ENCODE measurements at places on chromosomes 4 and X.

DNA sequence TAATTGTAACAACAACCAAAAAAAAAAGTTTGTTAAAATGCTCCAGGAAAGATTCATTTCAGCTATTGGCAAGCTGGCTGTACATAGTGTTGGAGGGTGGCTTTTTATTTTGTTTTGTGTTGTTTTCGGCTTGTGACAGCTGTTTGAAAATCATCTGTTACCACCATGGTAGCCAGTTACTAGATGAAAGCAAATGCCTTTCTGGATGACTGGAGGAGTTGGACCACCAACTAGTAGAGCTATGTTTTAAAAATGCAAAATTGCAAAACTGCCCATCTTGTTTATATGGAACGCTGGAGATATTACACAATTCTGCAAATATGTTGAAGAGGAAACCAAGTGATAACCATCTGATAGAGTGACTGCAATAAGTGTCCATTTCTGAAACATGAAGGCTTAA, 53.2 kb upstream of the TNIP3 start:
- DNase-seq: no peak

DNA sequence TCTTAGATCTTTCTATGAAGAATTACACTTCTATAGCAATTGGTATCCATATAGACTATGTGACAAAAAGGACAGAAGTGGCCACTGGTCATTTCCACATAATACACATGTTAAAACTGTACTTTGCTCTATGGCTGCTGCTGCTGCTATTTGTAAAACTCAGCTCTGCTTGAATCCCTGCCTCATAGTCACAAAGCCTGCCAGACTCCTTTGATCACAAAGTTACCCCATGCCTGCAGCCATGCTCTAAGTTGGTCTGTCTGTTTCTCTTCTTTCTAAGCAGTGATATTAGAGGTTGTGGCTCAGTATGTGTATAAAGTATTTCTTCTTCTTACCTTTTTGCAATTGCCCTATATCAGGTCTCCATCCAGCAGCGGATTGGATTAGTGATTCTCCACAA, 210.9 kb downstream of the GRID2 start:
- DNase-seq: no peak

DNA sequence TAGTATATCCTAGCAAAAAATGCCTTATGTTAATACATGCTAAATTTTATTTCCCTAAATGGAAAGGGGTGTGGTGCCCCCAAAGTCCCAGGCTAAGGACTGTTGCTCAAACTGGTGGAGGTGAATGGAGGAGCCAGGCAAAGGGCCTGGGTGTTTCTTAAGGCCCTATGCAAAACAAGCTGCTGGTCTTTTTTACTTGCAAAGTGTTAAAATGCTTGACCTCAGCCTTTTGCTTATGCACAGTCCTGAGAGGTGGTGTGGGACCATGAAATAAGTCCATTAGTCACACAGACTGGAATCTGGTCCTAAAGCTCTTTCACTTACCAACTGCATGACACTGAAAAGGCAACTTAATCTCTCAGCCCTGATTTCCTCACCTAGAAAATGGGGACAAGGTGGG, 223.5 kb upstream of the MBNL3 start:
- no peak for DNase-seq

DNA sequence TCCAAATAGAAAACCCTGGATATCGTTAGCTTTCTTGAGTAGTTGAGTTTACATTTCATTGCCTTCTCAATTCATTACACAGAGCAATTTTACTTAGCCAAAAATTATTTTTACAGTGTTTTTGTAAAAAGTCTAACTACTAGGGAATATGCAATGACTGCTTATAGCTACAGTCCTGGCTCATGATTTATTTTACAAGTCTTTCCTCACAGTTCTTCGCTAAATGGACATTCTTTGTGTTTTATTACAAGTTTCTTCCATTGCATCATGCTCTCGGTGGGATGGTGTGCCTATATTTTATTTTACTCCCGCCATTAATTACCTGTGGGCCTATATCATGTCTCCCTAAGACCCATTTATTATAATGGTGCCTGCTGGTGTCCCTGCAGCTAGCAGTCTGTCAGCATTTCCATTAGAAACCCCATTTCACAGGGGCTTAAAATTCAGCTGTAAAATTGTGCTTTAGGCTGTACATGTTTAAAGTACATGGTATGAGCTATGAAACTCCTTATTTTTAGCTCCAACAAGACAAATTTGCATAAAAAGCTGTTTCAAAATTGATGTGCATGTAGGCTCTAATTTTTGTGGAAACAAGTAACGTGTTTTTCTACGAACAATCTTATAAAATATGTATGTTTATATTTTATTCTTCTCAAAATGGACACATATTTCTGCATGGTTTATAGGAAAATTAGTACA, 227.4 kb downstream of the SLC7A11 start:
- DNase-seq: no peak

DNA sequence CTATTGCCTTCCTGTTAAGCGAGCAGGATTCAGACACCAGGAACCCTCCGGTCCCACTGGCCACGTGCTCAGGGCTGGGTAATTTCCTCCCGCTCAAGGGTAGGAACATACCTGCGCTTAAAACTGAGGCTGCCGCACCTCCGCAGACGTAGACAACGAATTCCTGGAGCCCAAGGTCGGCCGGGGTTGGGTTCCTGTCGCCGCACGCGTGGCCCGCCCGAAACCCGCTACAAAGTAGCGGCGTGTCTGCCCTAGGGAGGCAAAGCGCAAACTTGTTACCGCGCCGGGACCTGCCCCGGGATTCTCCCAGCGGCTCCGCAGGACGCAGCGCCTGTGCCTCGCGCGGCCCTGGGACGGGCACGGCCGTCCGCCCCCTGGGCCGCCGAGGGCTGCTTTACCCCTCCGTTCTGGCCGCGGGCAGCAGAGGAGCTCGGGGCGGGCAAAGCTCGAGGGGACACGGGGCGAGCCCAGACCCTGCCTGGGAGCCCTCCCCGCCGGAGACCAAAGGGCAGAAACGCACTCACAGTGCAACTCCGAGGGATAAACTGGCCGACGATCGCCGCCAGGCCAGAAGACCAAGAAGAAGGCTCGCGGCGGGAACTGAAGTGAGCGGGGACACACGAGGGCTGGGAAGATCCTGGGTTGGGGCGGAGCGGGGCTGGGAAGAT, at the start of gene ERVMER34-1:
TSS of gene ERVMER34-1 (minus strand) at position 607 of the 668 bp plus-strand sequence. CDS start 5,905 bp downstream, outside the sequence.
- DNase-seq: no peak

- DNase-seq: no peak
Measured at GRCh38 chr4:127012549-127012948, 620.2 kb upstream of the INTU start.

DNA sequence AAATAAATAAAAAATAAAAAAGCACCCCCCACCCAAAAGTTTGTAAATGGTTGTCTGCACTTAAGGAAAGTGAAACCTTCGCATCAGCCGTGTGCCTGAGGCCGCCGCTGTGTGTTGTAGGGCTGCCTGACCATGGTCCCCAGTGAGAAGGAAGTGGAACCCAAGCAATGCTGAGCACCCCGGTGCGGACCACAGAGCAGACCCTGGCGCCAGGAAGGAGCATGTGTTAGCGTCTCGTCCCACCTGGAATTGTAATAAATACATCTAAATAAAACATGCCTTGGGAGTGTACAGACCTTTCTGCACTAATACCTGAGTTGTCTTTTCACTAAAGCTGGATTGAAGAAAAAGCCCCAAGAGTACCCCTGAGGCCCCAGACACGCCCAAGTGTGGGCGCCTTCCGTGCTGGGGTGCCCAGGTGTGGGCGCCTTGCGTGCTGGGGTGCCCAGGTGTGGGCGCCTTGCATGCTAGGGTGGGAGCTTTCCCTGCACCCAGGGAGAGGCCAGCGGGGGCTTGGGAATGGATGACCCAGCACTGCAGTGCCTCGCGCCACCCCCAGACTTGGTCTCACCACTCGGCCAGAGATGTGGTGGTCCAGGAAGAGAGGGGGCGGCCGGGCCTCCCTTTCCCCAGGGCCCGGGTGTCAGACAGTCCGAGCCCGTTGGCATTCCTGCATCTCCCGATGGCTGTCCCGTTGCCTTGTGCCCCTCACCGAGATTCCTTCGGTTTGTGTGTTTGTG, 33.7 kb downstream of the HTT-AS start:
- no peak for DNase-seq

GRCh38 chr4:158459085-158459820, 62.4 kb upstream of the RXFP1 start:
- DNase-seq: no peak

DNA sequence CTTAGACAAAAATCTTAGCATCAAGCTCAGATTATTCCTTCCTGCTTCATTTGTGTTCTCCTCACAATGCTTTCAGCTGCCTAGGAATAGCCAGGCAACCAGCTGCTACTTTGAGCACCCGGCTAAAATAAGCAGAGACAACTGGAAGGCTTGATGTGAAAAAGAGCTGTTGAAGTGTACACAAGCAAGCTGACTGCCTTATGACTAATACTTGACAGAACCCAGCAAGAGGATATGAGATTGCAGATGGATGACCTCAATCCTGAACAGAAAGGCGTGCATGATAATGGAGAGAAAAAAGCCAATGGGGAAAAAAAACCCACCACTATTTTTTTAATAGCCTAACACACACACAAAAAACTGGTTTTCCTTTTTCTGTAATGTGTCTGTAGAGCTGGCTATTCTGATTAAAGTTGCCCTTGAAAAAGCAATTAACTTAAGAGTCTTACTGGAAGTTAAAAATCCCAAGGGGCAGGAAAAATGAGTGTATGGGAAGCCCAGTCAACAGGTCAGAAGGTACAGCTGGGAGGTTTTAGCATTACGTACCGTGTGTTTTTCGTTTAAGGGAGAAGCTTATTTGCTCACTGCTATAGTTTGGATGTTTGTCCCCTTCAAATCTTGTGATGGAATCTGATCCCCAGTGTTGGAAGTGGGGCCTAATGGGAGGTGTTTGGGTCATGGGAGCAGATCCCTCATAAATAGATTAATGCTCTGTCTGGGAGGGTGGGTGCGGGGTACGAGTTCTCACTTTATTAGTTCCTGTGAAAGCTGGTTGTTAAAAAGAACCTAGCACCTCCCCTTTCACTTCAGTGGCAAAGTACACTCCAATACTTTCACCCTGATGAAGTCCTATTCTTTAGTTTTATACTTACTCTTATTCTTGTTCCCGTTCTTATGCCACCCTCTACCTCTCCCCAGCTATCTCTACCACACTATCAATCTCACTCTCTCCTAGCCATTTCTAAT, 37.1 kb upstream of the HERC6 start:
- no peak for DNase-seq

DNA sequence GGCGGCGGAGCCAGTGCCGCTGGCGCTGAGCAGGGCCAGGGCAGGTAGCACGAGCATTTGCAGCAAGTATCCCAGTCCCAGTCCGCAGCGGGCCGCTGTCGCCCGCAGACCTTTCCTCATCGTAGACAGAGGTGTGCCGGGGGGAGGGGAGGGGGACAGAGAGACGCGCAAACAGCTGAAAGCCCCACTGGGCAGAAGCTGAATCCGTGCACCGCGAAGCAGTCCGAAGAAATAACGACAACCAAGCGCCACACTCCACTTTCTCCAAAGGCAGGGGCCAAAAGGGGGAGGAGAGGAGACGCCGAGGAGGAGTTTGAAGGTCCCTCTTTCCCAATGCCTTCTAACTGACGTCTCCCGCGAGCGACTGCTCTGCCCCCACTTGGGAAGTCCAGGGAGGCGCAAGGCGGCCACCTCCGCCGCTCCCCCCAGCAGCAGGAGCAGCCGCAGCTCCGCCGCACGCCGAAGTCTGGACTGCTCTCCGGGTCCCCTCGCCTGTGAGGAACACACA, at the start of gene UNC5C:
TSS of gene UNC5C (minus strand) at position 236 of the 508 bp plus-strand sequence.
- DNase-seq: no peak

GRCh38 chr4:170047771-170048354, 21.7 kb upstream of the MFAP3L start:
- DNase-seq: peak; percentile 11
